ENCODE measurements at places on chromosomes 4 and X.
A peak's percentile ranks its signal among the peaks of the same experiment; 100 is the strongest.

DNA sequence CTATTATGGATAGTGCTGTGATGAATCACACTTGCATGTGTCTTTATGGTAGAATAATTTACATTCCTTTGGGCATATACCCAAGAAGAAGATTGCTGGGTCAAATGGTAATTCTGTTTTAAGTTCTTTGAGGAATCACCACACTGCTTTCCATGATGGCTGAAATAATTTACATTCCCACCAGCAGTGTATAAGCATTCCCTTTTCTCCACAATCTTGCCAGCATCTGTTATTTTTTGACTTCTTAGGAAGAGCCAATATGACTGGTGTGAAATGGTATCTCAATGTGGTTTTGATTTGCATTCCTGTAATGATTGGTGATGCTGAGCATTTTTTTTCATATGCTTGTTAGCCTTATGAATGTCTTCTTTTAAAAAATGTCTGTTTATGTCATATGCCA is 1120.2 kb downstream of the ARAP2 start:
- DNase-seq = peak; percentile 1

GRCh38 chr4:184331268-184331995 is 113.8 kb upstream of the ENPP6 start:
- no peak for DNase-seq

GRCh38 chrX:112536544-112536943 is 143.2 kb downstream of the LHFPL1 start:
- no peak for DNase-seq

DNA sequence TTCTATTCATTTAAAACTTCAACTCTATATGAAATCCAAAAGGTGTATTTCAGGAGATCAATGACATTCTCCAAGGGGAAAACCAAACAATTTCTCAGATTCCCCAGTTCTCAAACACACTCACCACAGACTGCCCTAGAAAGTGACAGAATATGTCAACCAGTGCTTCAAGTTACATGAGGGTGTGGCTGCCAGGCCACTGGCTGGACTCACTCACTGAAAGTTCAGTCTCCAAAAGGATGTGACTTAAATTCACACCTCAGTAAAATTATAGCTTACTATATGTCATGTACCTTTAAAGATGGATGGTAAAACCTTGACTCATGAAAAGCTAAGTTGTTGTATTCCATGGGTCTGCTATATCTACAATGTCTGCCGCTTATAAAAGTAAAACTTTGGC is 7.3 kb downstream of the INPP4B start:
- DNase-seq = no peak

- DNase-seq = no peak
These were observed 83.8 kb upstream of the C1QTNF7 start for GRCh38 chr4:15344041-15344440.

GRCh38 chr4:48016141-48017107 is at the start of the genes CNGA1 and NIPAL1:
Gene CNGA1, minus strand, starts transcription at chr4:48016681. Its CDS starts 63,992 bp downstream, at chr4:47952689.
Gene NIPAL1, plus strand, starts transcription at chr4:48016772. Its CDS starts 68 bp downstream, at chr4:48016840.
- DNase-seq = no peak

GRCh38 chr4:106507440-106507839 is 138.9 kb upstream of the GIMD1 start:
- DNase-seq = no peak

DNA sequence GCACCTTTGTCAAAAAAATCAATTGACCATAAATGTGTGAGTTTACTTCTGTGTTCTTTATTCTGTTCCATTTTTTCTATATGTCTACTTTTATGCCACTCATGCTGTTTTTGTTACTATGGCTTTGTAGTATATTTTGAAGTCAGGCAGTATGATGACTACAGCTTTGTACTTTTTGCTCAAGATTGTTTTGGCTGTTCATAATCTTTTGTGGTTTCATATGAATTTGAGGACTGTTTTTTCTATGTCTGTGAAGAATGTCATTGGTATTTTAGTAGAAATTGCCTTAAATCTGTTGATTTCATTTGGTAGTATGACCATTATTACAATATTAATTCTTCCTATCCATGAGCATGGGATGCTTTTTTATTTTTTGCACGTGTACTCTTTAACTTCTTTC is 346.8 kb downstream of the PPP3CA start:
- no peak for DNase-seq

GRCh38 chrX:133323431-133323830 is 91.9 kb downstream of the GPC4 start:
- no peak for DNase-seq

GRCh38 chr4:125262502-125262901 is 52.3 kb upstream of the FAT4 start:
- no peak for DNase-seq

DNA sequence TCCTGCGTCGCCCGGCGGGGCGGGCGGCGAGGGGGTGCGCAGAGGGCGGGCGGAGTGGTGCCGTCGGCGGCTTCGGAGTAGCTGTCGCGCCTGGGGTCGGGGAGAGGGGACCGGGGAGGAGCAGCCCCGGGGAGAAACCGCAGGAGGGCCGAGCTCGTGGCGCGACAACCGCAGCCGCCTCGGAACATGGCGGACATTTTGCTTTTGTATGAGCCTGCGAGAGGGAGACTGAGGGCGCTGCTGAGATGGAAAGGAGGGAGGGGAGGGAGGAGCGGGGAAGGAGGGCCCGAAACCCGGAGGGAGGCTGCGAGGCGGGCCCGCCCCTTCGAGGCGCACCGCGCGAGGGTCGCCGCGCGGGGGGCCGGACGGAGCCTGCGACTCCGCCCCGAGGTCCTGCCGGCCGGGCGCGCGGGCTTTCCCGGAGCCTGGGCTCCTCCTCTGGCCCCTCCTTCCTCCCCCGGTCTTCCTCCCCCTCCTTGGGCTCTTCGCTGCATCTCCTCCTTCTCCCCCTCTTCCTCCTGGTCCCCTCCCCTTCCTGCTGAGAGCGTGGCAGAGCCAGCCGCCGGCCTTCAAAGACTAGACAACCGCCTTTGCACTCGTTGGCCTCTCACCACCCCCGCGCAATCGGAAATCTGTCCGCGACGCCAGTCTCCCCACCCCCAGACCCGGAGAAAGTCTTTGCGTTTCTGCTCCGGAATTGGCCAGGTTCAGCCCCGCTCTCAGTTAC is 1.1 kb downstream of the INTS6L start:
- peak; percentile 71 for DNase-seq

DNA sequence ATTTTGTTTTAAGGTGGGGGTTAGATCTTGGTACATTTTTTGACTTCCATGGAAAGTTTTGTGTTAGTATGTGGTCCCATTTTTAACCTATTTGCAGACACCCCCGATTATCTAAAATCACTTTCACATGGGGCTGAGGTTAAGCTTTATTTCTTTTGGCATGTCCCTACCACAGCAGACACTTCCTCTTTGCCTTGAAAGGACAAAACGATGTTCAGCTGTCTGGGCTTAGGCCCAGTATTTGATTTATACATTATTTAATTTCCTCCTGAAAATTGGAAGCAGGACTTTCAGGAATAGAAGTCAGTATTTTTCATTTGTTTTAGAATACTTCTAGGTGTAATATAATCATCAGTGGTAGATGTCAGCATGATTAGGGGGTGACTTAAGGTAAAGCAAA is 112.4 kb upstream of the SPRY1 start:
- no peak for DNase-seq

- no peak for DNase-seq
These were observed 245.2 kb downstream of the RAB28 start for GRCh38 chr4:13238936-13239335.

Measured in skeletal muscle cell (primary cell).